Colonic mucosa (tissue), 4 donors: ENCODE measurements at places on chromosomes 7 and 10. TPM values are rescaled to one million over a fixed set of nuclear protein-coding genes. Genes with fewer than 3 reads are reported as not detected.

The TBRG4 gene
- total RNA-seq, result 91.0 TPM

The SFMBT2 gene
- 3.5 TPM for total RNA-seq

The PAX4 gene
- total RNA-seq, result 0.88 TPM

The SPDYE9 gene
- total RNA-seq, result not detected

The LRRN3 gene
- 0.42 TPM for total RNA-seq

The GPR37 gene
- 0.64 TPM for total RNA-seq

The AGAP4 gene
- total RNA-seq, result 12.4 TPM

The C1QL3 gene
- total RNA-seq, result not detected

The GRID2IP gene
- 0.45 TPM for total RNA-seq

The SLC39A12 gene
- 0.13 TPM for total RNA-seq

The NEUROG3 gene
- 3.1 TPM for total RNA-seq

The LEP gene
- 0.07 TPM for total RNA-seq

The GJC3 gene
- total RNA-seq, result not detected

The DGKI gene
- total RNA-seq, result 0.67 TPM

The HABP2 gene
- 0.79 TPM for total RNA-seq

The OR9A2 gene
- total RNA-seq, result not detected

The ZNF485 gene
- 2.8 TPM for total RNA-seq

The SMO gene
- 1.6 TPM for total RNA-seq

The SIRT1 gene
- 20.4 TPM for total RNA-seq

The GRM8 gene
- total RNA-seq, result 2.5 TPM

The WNT16 gene
- total RNA-seq, result not detected

The NRP1 gene
- total RNA-seq, result 18.4 TPM

The FIS1 gene
- 148 TPM for total RNA-seq

The LIPJ gene
- total RNA-seq, result 0.16 TPM

The MYPN gene
- 0.07 TPM for total RNA-seq

The SLC18A3 gene
- total RNA-seq, result 0.42 TPM

The MKX gene
- 2.3 TPM for total RNA-seq

The HTR5A gene
- total RNA-seq, result not detected
